ENCODE measurements at places on chromosomes 3 and 15.

DNA sequence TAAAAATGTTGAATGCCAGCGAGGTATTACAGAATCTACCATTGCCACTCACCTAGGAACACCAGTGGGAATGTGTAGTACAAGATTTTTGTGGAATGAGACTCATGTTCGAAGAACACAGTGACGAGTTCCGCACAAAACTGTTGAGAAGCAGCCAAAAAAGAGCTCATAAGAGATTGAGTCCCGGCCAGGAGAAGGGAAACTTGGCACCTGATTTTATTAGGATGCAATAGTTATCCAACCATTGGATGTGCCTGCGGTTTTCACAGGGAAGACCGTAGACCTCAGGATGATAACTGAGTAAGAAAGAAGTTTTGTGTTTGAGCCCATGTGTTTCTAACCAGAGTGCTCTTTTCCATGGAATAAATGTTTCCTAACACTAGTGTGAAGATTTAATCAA lies 88.9 kb downstream of the PTPRG start:
- no peak for DNase-seq

DNA sequence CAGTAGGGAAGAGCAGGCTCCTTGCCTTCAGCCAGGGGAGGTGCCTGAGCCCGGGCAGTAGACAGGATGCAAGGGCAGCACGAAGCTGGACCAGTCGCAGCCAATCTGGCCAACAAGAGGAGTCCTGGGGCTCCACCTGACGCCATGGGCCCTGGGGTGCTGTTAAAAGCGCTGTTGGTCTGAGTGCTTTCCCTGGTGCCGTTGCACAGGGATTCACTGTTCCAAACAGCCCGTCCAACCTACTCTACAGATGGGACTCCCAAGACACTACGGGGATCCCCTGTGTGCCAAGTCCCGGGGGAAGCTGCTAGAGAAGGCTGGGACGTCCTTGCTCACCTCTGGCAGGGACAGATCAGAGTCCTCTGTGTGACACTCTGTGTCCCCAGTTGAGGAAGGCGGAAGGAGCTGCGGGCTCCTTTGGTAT lies 632 bp downstream of the CTSH start:
- no peak for DNase-seq

- DNase-seq = no peak
Observed at GRCh38 chr3:156473341-156473740, 81.6 kb downstream of the SSR3 start.

DNA sequence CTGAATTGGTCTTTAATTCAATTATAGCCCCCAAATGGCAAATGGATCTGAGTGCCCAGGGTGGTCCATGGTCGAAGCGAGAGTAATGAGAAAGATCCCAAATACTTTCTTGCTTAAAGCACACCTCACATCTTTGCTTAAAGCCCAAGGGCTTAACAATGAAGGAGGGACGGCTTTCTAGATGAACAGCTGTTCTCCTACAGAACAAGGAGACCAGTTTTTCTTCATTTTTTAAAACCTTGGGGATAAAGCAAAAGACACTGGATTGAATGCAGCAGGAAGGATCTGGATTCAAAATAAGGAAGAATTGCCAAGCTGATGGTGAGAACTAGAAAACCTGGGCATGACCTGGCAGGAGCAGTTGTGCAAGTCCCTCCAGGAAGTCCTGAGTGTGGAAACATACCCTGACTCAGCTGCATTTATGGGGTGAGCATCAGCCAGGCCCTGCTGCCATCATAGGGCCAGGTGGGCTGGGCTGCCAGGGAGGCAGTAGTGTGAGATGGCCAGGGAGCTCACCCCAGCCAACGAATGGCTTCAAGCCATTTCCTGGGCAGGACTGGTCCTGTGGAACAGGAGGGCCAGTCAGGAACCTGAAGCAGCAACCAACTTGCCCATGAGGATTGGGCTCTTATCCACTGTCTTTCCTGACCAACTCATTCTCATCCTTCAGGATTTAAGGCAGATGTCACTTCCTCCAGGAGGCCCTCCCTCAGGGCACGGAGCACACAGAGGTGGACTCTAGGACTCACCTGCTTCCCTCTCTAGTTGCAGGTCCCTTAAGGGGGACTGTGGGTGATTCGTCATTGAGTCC lies 18.4 kb upstream of the RHCG start:
- DNase-seq = no peak

DNA sequence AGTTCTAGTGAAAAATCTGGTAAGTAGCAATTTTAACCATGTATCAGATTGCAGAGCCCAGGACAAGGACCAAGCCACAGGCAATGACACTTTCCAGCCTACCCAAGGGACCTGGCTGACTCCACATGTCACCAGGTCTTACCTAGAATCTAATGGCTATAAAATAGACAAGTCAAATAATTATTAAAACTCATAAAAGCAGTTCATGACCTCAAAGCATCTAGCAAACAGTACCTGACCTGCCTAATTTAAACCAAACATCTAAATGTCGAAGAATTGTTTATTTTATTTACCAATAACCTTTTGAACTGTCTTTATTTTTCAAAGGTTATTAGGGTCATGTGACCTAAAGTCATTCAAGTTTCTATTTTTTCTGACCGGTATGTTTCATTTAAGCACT lies 35.6 kb upstream of the MKRN3 start:
- no peak for DNase-seq

- no peak for DNase-seq
Observed at GRCh38 chr15:101204739-101205535, 46.9 kb downstream of the CHSY1 start.

GRCh38 chr3:54046641-54047214 lies 75.6 kb upstream of the CACNA2D3 start:
- no peak for DNase-seq

DNA sequence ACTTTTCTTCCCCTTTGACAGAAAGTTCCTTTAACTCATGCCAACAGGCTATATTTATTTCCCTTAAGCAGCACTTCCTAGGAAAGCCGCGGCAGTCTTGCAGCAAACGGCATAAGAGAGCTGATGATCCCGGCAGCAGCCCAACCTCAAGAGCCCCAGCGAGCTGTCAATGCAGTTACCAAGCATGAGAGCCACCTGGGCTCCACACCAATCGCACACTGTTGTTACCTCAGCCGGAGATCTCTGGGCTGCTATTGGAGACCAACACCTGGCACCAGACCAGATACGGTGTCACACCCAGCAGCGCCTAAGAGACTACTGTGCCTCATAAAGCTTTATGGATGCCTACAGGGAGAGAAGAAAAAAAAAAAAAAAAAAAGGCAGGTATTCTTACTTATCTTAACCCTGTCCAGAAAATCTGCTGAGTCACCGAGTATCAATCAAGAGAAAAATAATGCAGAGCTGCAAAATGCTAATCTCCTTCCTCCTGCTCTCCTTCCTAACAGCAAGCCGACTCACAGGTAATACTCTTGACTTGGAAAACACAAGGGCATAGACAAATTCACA lies 11.7 kb downstream of the ABCC5 start:
- no peak for DNase-seq

- no peak for DNase-seq
Observed at GRCh38 chr3:121794264-121794983, 40.4 kb downstream of the IQCB1 start.

GRCh38 chr15:45645026-45645980 lies 10.5 kb downstream of the SQOR start:
- no peak for DNase-seq

DNA sequence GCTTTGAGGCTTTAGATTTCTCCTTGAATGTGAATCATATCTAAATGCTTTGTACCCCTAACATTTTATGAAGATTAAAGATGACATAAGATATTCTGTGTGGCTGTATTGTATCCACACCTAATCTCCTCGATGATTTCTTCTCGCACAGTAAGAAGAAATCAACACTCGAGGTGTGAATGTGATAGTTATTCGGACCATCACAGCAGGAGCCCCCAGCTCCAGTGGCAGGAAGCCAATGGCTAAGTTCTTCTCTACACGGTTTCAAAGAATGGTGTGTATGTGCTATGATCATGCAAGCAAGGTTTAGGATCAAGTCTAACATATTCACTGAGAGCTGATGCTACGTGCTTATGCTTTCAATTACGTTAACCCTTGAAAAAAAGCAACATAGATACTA lies 271.0 kb downstream of the SUCLG2 start:
- no peak for DNase-seq

DNA sequence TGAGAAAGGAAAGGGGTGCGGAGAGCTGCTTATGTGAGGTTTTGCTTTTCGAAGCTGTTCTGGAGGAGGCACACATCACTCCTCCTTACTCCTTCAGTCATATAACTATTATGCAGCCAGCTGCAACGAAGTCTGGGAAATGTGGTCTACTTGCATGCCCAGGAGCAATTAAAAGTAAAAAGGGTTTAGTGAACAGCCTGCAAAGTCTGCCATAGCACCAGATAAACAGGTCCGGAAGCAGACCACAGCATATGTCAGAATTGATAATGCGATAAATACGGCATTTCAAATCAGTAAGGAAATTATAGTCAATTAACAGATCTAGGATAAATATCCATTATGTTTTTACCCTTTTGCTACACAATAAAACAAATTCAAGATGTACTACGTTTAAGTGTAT lies 99.5 kb downstream of the POLR2M start:
- no peak for DNase-seq

DNA sequence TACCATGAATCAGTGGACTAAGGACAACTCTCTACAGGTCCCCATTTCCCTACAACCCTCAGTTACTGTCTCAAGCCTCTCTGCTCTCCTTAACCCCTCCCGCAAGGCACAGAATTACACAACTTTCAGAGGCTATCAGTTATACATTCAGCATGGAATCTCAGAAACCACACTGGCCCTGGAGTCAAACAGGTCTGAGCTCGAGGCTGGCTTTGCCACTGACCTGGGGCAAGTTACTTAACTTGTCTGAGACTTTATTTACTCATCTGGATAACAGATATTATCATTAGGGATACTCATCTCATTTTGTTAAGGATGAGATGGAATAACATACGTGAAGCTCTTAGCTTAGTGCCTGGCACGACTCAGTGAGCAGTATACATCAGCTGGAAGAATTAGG lies 95.2 kb downstream of the WDR76 start:
- DNase-seq = no peak

- no peak for DNase-seq
Observed at GRCh38 chr3:33949074-33949473, 150.6 kb downstream of the PDCD6IP start.

DNA sequence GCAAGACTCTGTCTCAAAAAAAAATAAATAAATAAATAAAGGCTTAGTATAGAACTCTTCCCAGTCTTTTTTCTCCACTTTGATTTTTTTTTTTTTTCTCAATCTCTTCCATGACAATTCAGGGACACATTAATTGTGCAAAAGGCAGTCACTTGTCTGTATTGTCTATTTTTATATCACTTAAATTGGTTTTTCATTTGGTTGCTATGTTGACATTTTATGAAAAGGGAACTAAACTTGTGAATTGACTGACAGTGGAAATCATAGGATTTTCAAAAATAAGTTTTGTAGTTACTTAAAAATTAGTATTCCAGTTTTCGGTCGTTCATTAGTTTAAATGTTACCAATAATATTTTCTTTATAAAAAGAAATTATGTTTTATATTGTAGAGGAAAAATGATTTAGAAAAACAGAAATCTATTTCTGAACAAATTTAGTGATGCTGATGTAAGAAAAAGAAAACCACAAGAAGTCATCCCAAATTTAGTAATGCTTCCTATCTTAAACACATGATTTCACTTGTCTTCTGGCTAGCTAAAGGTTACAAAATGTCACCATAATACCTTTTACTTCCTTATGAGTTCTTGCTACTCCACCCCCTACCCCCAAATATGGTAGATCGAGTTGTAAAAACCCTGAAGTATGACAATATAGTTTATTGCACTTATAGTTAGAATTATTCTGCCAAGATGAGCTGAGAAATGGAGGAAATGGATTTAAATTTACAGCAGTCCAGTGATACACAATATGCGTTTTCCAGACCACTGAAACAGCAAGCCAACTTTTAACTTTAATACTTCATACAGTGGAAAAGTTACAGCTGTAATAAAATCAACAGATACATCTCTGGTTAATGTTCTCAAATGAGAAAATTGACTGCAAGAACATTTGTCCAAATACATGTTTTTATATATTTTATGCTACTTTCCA lies 37.0 kb downstream of the PPARG start:
- DNase-seq = no peak

- DNase-seq = no peak
Observed at GRCh38 chr15:64991536-64992135, 1.9 kb upstream of the SPG21 start.

- no peak for DNase-seq
Observed at GRCh38 chr15:91468871-91469580, 369.0 kb downstream of the SV2B start.

GRCh38 chr15:72865486-72865885 lies 81.9 kb upstream of the ADPGK start:
- no peak for DNase-seq

- DNase-seq = no peak
Observed at GRCh38 chr3:35438101-35438500, 201.2 kb upstream of the ARPP21 start.

Measured in stimulated activated CD8-positive, alpha-beta memory T cell treated with anti-CD3 and anti-CD28 coated beads, Interleukin-7, amount 100 ng/mL, for 1 hour (primary cell).